ENCODE measurements at places on chromosomes 2 and 18.

- no peak for DNase-seq
Measured at GRCh38 chr2:38765149-38765548, 12.9 kb upstream of the GEMIN6 start.

DNA sequence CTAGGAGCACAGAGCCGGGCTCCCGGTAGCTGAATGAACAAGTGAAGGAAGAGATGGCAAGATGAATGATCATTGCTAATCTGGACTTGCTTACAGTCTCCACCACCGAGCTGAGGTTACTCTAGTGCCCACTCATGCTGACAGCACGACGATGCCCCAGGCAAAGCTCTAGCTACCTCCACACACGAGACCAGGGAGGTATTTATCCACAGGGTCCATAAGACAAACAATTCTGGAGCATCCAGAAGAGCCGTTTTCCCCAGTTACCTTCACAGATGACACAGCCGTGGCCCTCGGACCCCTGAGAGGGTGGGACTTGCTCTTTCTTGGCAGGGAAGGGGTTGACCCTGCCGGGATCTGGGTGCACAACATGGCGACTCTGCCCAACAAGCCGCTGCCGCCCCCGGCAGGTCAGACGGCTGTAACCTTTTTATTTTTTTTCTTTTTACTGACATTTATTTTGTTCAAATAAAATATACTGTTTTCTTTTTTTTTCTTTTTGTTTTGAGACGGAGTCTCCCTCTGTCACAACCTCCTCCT is 120.3 kb downstream of the PXDN start:
- no peak for DNase-seq

GRCh38 chr2:156663757-156664409 is 227.7 kb downstream of the GPD2 start:
- no peak for DNase-seq

DNA sequence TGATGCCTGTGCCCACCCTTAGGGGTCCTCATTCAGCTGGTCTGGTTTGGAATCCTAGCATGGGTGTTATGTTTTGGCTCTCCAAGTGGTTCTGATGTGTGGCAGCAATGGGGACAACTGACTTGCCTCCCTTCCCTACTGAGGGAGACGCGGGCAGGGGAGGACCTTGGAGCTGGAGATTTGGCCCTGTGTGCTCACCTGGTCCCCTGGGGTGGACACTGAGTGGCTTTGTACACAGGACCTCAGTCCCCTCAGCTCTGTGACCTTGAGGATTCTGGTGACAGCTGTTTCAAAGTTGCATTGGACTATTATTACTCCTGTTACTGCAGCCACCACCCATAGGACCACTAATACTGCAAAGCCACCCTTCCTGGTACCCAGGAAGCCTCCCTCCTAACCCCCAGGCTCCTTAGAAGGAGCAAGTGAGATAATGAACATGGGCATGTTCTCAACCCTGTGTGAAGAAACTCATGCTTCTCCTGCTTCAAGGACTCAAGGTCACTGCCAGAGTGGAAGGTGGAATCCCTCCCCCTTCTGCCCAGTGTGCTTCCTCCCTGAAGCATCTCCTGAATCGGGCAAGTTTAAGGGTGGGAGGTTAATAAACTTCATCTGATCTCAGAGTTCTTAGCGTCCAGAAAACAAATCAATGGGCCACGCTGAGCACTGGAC is 26.5 kb downstream of the TMEM182 start:
- DNase-seq = no peak

DNA sequence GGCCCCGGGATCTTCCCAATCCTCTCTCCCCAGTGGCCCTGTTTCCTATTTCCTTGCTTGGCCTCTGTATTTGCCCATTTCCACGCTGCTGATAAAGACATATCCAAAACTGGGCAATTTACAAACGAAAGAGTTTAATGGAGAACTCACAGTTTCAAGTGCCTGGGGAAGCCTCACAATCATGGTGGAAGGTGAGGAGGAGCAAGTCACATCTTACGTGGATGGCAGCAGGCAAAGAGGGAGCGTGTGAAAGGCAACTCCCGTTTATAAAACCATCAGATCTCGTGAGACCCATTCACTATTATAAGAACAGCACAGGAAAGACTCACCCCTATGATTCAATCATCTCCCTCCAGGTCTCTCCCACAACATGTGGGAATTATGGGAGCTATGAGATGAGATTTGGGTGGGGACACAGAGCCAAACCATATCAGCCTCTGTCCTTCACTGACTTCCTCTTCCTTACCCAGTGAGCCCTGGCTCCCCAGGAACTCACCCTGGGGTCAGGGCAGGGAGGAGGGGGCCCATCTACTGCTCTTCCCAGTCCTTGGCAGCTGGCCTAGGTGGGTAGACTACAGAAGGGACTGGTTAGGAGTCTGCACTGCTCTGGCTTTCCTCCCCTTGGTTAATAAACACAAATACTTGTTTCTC is 105.8 kb upstream of the MYCN start:
- DNase-seq = no peak

GRCh38 chr2:33430856-33431255 is 45.6 kb upstream of the RASGRP3 start:
- no peak for DNase-seq

GRCh38 chr2:31136000-31136399 is 2.2 kb downstream of the GALNT14 start:
- no peak for DNase-seq

All from mucosa of descending colon (tissue), 3 donors.